ENCODE measurements at places on chromosomes 2 and 18. TPM values are rescaled to one million over a fixed set of nuclear protein-coding genes. Genes with fewer than 3 reads are reported as not detected.

CD8B gene
- not detected for total RNA-seq

IL36G gene
- total RNA-seq, result not detected

DNA sequence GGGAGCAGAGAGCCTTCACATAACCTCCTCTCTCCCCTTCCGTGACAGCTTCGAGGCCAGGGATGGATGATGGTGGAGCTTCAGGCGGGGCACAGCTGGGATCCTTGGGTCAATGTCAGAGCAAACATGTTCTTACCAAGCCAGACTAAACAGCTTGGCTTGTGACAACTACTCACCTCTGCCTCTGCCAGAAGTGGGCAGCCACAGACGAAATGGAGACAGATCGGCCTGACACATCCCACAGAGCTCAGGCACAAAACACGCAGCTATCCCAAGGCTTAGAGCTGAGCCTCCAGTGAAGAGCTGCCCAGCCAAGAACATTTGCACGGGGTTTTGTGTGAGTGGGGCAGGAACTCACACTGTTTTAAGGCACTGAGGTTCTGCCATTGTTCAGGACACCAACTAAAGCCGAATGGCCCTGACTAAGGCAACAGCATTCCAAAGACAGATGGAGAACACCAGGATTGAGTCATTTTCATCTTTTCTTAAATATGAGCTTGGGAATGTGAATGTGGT lies 12.8 kb downstream of the PXDN start:
- H3K4me1 ChIP-seq, result peaks cover 8% of the 10 kb centered on the region
- no peaks in the 10 kb centered on the region for H3K36me3 ChIP-seq
- no peak overlapping the region for H3K4me3 ChIP-seq
- peaks cover 11% of the 10 kb centered on the region for H3K27me3 ChIP-seq
- peak; percentile 25 for DNase-seq

ZC3H15 gene
- total RNA-seq, result 46.1 TPM

DNA sequence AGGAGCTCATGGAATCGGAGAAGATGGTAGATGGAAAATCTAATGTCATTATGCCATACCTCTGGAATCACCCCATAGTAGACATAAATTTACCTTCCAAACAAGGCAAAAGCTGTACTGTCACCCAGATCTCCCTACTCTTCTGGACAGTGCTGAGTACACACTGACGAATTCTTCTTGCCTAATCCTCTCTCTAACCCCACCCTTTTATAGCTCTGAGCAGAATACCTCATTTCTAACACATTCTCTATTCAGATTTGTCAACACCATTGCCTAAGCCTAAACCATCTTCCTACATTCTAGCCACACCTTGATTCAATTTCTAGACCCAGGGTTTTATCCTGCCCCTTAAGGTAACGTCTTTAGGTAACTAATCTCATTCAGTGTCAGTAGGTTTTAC lies 321.0 kb upstream of the NRP2 start:
- H3K27ac ChIP-seq, result no peak overlapping the region
- no peak overlapping the region for H3K4me3 ChIP-seq
- no peaks in the 10 kb centered on the region for H3K36me3 ChIP-seq

DNA sequence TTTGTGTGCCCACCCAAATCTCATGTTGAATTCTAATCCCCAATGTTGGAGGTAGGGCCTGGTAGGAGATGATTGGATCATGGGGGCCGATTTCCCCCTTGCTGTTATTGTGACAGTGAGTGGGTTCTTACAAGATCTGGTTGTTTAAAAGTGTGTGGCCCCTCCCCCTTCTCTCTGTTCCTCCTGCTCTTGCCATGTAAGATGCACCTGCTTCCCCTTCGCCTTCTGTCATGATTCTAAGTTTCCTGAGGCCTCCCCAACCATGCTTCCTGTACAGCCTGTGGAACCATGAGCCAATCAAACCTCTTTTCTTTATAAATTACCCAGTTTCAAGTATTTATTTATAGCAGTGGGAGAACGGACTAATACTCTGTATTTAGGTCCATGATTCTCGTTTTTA lies 588.1 kb downstream of the DCDC2C start:
- H3K4me1 ChIP-seq, result no peaks in the 10 kb centered on the region
- no peaks in the 10 kb centered on the region for H3K27me3 ChIP-seq
- no peak overlapping the region for H3K4me3 ChIP-seq
- DNase-seq, result no peak

- no peak overlapping the region for H3K4me3 ChIP-seq
- H3K36me3 ChIP-seq, result peaks cover 77% of the 10 kb centered on the region
- no peak overlapping the region for H3K27ac ChIP-seq
- DNase-seq, result no peak
- peaks cover 25% of the 10 kb centered on the region for H3K4me1 ChIP-seq
Measured at GRCh38 chr2:61882850-61883249, 5.6 kb downstream of the CCT4 start.

HOXD3 gene
- total RNA-seq, result not detected

DNA sequence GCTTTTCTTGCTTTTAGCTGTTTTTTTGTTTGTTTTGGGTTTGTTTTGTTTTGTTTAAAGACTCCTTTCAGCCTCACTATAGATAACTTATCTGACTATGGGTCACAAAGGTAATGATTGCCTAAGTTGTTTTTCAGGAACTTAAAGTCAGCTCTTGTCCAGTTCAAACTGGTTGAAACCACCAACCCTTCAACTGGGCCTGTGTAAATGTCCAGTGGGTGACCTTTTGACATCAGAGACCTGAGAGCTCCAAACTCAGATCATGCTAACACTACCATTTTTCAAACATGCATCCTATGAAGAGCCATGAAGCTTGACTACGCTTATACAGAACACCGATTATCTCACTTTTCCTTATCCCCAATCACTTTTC lies 144.6 kb upstream of the RMP24 start:
- no peak overlapping the region for H3K4me3 ChIP-seq
- H3K36me3 ChIP-seq, result no peaks in the 10 kb centered on the region
- no peaks in the 10 kb centered on the region for H3K27me3 ChIP-seq
- H3K4me1 ChIP-seq, result no peaks in the 10 kb centered on the region

DNA sequence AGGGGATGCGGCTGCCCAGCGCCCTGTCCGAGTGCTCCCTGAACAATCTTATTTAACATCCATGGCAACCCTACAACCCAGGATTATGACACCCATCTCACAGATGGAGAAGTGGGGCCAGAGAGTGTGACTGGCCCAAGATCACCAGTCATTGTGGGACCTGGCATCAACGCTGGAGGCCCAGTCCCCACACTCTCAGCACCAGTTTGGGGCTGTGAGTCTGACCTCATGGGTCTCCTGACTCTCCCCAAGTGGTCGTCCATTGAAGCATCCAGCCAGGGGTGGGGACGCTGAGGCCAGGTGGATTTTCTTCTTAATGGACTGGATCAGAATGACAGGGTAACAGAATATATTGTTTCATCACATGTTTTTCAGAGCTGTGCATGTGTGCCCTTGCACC lies 24.5 kb downstream of the MAL start:
- H3K36me3 ChIP-seq, result no peaks in the 10 kb centered on the region
- H3K4me3 ChIP-seq, result no peak overlapping the region
- H3K27me3 ChIP-seq, result no peaks in the 10 kb centered on the region
- peaks cover 21% of the 10 kb centered on the region for H3K4me1 ChIP-seq
- H3K27ac ChIP-seq, result no peak overlapping the region

CFAP210 gene
- total RNA-seq, result not detected

- no peak for DNase-seq
- H3K36me3 ChIP-seq, result no peaks in the 10 kb centered on the region
- no peaks in the 10 kb centered on the region for H3K4me1 ChIP-seq
- no peaks in the 10 kb centered on the region for H3K27me3 ChIP-seq
- peak overlapping the region; percentile 59 for H3K27ac ChIP-seq
Measured at GRCh38 chr2:161030260-161031063, 129.8 kb upstream of the TANK start.

ANKRD62 gene
- total RNA-seq, result 1.2 TPM

KLHL14 gene
- 3.5 TPM for total RNA-seq

GRCh38 chr2:105072039-105072438 lies 34.2 kb downstream of the MRPS9 start:
- H3K27ac ChIP-seq, result no peak overlapping the region
- no peak overlapping the region for H3K4me3 ChIP-seq
- H3K4me1 ChIP-seq, result no peaks in the 10 kb centered on the region
- peaks cover 11% of the 10 kb centered on the region for H3K36me3 ChIP-seq
- no peaks in the 10 kb centered on the region for H3K27me3 ChIP-seq

SLC4A5 gene
- 2.5 TPM for total RNA-seq

MAP4K3 gene
- 86.4 TPM for total RNA-seq

DNA sequence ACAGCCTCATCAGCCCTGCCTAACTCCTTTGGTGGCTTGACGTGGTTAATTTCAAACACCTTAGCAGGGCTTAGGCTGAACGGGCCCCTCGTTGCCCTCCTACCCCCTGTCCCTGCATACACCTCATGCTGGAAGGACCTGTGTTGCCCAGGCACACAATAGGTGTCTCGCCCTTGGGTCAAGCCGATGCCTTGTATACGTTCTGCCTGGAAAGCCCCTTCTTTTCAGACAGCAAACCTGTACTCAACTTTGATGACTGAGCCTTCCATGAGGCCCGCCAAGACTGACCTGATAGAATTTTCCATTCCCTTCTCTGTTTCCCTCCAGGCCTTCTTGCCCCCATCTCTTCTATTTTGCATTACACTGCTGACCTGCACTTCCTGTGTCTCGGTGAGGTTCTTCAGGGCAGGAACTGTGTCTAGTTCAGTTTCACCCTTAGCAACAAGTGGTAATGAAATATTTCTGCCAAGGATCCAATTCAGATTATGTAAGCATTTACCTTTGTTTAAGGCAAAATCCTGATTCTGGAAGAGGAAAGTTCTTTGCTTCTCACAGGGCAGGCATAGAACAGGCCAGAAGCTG lies 7.9 kb downstream of the GREB1 start:
- DNase-seq, result no peak
- H3K4me1 ChIP-seq, result peaks cover 15% of the 10 kb centered on the region
- peaks cover 10% of the 10 kb centered on the region for H3K27me3 ChIP-seq
- H3K4me3 ChIP-seq, result no peak overlapping the region

DNA sequence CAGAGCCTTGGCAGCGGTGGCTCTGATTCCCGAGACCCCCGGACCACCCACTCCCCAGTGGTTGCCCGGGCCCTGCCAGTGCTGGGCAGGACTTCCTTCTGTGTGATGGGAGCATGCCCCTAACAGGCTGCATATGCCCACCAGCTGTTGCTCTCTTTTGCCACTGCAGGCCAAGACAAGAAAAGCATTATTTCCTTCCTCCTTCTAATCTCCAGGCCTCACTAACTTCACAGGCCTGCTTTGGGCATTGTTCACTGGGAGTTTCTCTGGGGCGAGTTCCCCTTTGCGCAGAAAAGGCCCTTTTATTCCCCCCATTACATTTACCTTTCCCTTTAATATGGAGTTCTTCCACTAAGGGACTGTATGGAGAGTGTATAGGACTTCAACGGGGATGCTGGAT lies 249.1 kb upstream of the SIX2 start:
- DNase-seq, result no peak
- H3K27ac ChIP-seq, result no peak overlapping the region
- H3K4me3 ChIP-seq, result no peak overlapping the region
